PC-3 (cell line): ENCODE measurements at places on chromosomes 2 and 18.
A peak's percentile ranks its signal among the peaks of the same experiment; 100 is the strongest.

GRCh38 chr2:760001-760400 lies 82.8 kb upstream of the TMEM18 start:
- DNase-seq, result no peak

- DNase-seq, result no peak
These were observed 111.0 kb downstream of the BCL2L11 start for GRCh38 chr2:111231532-111232252.

- peak; percentile 13 for DNase-seq
These were observed 155.7 kb downstream of the MTCL1 start for GRCh38 chr18:8860845-8861642.

GRCh38 chr2:10579876-10580514 lies 109.8 kb downstream of the NOL10 start:
- DNase-seq, result no peak

GRCh38 chr2:195533771-195534642 lies 123.0 kb upstream of the SLC39A10 start:
- DNase-seq, result peak; percentile 66

DNA sequence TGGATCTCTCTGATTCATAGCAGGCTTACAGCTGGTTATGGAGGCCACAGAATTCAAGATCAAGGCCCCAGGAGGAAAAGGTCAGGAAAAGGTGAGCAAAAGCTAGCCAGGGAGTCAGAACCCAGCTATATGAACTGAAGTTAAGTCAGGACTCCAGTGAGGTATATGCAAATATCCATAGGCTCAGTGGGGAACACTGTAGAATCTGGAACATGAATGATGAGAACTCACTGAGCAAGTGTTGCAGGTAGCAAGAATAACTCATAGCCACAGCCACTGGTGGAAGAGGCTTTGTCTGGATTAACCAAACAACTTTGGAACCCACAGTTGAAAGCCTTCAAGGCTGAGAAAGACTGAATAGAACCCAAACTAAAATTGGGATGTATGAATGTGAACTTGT lies 24.7 kb downstream of the COBLL1 start:
- DNase-seq, result no peak

GRCh38 chr2:148874868-148875341 lies at the start of gene KIF5C:
Gene KIF5C, plus strand, starts transcription at chr2:148875227. Its CDS starts 391 bp downstream, at chr2:148875618.
- peak; percentile 82 for DNase-seq

DNA sequence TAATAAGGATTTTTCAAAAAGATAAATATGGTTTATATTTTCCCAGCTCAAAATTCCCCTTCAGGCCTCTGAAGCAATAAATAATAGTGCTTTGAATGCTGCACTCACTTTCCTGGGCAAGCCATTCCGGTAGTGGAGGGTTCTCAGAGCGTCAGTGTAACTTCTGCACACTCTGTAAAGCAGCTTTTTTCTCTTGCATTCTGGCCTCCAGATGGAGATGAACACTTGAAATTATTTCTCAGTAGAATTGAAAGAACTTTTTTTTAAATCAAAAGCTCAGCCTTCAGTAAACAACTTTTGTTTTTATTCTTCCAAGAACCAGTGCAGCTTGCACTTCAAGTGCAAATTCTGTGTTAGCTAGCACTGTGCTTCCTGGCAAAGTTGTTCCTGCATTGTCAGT lies 281.1 kb upstream of the RAB12 start:
- DNase-seq, result no peak

DNA sequence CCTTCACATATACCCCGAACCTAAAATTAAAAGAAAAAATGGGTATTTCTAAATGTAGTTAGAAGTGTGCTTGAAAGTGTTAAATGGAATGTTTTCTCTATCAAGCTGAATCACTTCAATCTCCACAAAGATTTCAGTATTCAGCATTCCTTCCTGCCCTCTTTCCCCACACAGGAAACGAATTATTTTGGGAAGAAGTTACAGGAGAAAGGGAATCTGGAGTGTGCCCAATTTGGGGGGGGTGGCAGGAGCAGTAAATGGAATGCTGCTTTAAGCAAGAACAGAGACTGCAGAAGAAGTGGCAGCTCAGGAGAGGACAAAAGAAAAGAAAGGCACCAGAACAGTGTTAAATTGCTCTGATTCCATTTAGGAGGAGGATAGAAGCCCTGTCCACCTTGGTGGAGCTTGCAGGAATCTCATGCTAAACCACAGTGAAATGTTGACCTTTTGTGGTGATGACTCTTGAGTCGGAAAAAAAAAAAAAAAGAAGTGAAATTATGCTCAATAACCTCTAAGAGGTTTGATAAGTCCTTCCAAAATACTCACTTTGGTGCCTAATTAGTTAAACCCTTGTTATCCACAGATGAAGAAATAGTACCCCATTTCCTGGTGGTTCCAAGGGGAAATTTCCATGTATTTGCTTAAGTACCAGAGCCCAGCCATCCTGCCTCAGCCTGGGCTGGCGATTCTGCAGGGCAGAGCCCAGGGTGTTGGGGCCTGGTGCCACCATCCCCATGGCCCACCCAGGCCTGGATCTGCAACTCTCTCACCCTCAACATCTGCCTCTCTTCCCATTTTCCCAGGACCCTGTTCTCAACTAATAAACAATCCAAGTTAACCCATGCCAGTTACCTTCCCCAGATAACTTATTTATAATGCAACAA lies 56.5 kb downstream of the MYO5B start:
- DNase-seq, result peak; percentile 14

DNA sequence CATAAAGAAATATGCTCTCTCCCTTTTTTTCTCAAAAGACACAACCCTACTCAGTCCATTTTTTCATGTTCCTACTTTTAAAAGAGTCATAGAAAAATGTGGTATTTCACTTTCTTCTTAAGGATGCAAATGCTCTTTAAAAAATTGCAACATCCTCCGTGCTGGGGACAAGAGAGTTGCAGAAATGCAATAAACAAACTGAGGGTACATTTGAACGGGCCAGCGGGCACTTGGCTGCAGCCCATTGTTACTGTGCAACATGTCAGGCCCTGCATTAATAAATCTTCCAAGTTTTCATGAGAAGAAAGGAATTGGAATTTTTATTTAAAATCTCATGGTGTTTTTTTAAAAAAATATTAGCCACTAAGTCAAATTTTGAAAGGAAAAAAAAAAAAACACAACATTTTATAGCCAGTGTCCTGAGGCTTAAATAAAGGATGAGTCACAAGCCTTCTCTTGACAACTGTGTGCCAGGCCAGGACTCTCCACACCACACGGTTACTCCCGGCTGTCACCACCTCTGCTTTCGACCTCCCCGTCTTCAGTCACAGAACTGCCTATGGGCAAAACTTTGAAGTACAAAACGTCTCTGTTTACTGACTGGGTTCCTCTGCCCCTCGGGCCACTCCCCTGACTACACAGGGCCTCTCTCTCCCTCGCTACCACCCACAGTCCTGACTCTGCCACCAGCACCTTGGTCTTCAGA lies 57.5 kb upstream of the MFF start:
- peak; percentile 63 for DNase-seq

- DNase-seq, result peak; percentile 46
These were observed 11.4 kb downstream of the CCDC88A start for GRCh38 chr2:55408098-55408882.

DNA sequence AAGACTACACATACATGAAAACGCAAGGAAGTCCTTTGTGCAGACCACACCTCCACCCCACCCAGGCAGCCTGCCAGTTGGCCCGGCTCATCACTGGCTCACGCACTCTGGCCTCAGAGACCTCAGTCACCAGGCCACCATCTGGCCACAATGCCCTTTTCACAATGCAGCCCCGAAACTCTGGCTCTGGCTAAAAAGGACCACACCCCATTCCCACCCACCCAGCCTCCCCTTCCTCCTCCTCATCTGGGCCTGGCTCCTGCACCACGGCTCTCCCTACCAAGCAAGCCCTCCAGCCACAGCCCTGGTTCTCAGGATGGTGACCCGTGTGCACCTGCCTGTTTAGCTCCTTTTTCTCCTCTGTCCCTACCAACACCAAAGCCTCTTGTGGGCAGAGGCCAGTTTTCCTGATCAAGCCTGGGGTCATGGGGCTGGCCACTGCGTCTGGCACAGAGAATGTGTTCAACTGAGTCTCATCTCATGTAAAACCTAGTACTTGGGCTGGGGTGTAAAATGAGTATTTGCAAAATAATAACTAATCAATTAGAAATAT lies 7.4 kb downstream of the HDAC4 start:
- no peak for DNase-seq

- DNase-seq, result no peak
These were observed 79.6 kb upstream of the KCNE4 start for GRCh38 chr2:222972420-222972819.

GRCh38 chr18:8824846-8825245 lies 119.5 kb downstream of the MTCL1 start:
- DNase-seq, result no peak

- no peak for DNase-seq
These were observed 362.8 kb downstream of the CBLN2 start for GRCh38 chr18:72181241-72181764.

GRCh38 chr2:170740660-170741059 lies 25.5 kb downstream of the SP5 start:
- DNase-seq, result no peak

- peak; percentile 95 for DNase-seq
These were observed 391.5 kb upstream of the VWC2L start for GRCh38 chr2:214019229-214019972.

GRCh38 chr2:235857598-235857997 lies 310.6 kb downstream of the GBX2 start:
- DNase-seq, result no peak
